ENCODE measurements at places on chromosomes 3 and 15. TPM values are rescaled to one million over a fixed set of nuclear protein-coding genes. Genes with fewer than 3 reads are reported as not detected.

INO80 gene
- total RNA-seq, result 27.6 TPM

C2CD4B gene
- total RNA-seq, result 0.28 TPM

RAD51 gene
- 1.1 TPM for total RNA-seq

EIF3J gene
- total RNA-seq, result 74.4 TPM

MBNL1 gene
- total RNA-seq, result 274 TPM

DNAH12 gene
- total RNA-seq, result 0.28 TPM

DCBLD2 gene
- total RNA-seq, result 809 TPM

CD96 gene
- under 0.01 TPM for total RNA-seq

Measured in regular cardiac myocyte (primary cell).